ENCODE measurements at places on chromosomes 4 and X. TPM values are rescaled to one million over a fixed set of nuclear protein-coding genes. Genes with fewer than 3 reads are reported as not detected.

- no peaks in the 10 kb centered on the region for H3K4me1 ChIP-seq
- H3K36me3 ChIP-seq = no peaks in the 10 kb centered on the region
- DNase-seq = no peak
- no peak overlapping the region for H3K4me3 ChIP-seq
- H3K27me3 ChIP-seq = no peaks in the 10 kb centered on the region
- H3K27ac ChIP-seq = no peak overlapping the region
Observed at GRCh38 chr4:8083086-8083825, 75.4 kb downstream of the ABLIM2 start.

GRCh38 chr4:93781198-93781597 is 47.4 kb upstream of the ATOH1 start:
- DNase-seq = no peak
- H3K4me3 ChIP-seq = no peak overlapping the region
- H3K27ac ChIP-seq = no peak overlapping the region
- H3K36me3 ChIP-seq = no peaks in the 10 kb centered on the region
- H3K4me1 ChIP-seq = no peaks in the 10 kb centered on the region

DNA sequence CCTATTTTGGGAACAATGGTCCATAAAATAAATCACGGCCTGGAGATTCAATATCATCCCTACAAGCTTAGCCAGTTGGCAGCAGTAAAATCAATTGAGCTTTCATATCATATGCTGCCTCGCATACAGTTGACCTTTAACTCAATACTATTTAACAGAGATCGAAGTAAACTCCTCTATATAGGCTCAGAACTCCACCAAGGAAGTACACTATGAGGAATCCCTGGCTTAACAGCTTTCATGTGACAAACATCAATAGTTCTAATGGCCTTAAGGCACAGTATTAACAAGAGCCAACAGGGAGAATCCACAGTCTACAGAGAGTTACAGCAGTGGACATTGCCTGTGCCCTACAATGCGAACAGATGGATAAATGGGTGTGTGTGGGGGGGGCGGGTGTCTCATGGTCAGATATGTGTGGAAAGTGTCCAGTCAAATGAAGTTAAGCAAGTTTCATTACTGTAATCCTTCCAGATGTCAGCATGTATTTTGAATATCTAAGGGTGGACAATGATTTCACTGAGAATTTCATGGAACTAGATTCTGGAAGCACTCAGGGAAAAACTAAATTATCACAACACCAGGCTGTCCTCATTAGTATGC is 98.2 kb upstream of the FAM9B start:
- H3K4me1 ChIP-seq = peaks cover 12% of the 10 kb centered on the region
- no peak overlapping the region for H3K27ac ChIP-seq
- no peak overlapping the region for H3K4me3 ChIP-seq
- no peaks in the 10 kb centered on the region for H3K27me3 ChIP-seq
- no peak for DNase-seq
- H3K36me3 ChIP-seq = peaks cover 3% of the 10 kb centered on the region

GRCh38 chrX:50905334-50905733 is 5.2 kb upstream of the BMP15 start:
- no peaks in the 10 kb centered on the region for H3K36me3 ChIP-seq
- H3K27ac ChIP-seq = no peak overlapping the region
- H3K27me3 ChIP-seq = no peaks in the 10 kb centered on the region

DNA sequence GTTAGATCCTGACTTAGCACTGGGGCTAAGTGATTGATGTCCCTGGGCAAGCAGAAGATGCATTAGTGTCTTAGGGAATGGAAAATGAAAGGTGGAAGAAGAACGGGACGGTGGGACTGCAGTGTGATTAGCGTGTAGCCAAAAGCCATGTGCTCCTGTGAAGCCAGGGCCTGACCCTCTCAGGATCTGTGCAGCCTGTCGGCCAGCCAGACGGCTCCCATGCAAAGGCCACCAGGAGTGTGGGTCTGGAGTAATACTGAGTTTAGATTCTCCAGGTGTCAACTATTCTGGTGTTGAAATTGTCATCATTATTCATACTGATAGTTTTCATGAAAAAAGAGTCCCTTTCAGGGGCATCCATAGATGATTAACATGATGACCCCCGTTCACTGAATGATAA is 32.0 kb downstream of the REELD1 start:
- H3K36me3 ChIP-seq = peaks cover 2% of the 10 kb centered on the region
- no peak for DNase-seq
- H3K27ac ChIP-seq = no peak overlapping the region
- H3K4me3 ChIP-seq = no peak overlapping the region

- H3K4me3 ChIP-seq = no peak overlapping the region
- no peak for DNase-seq
- no peaks in the 10 kb centered on the region for H3K27me3 ChIP-seq
- no peaks in the 10 kb centered on the region for H3K4me1 ChIP-seq
- H3K36me3 ChIP-seq = no peaks in the 10 kb centered on the region
Observed at GRCh38 chr4:56086561-56086960, 137.8 kb downstream of the CEP135 start.

- H3K36me3 ChIP-seq = no peaks in the 10 kb centered on the region
- DNase-seq = no peak
- H3K4me3 ChIP-seq = no peak overlapping the region
Observed at GRCh38 chr4:154366956-154367355, 124.6 kb downstream of the DCHS2 start.

- H3K4me1 ChIP-seq = peaks cover 10% of the 10 kb centered on the region
- H3K27ac ChIP-seq = no peak overlapping the region
- no peaks in the 10 kb centered on the region for H3K36me3 ChIP-seq
- peaks cover 60% of the 10 kb centered on the region for H3K27me3 ChIP-seq
- DNase-seq = no peak
Observed at GRCh38 chrX:10160211-10160610, 3.4 kb downstream of the CLCN4 start.

DNA sequence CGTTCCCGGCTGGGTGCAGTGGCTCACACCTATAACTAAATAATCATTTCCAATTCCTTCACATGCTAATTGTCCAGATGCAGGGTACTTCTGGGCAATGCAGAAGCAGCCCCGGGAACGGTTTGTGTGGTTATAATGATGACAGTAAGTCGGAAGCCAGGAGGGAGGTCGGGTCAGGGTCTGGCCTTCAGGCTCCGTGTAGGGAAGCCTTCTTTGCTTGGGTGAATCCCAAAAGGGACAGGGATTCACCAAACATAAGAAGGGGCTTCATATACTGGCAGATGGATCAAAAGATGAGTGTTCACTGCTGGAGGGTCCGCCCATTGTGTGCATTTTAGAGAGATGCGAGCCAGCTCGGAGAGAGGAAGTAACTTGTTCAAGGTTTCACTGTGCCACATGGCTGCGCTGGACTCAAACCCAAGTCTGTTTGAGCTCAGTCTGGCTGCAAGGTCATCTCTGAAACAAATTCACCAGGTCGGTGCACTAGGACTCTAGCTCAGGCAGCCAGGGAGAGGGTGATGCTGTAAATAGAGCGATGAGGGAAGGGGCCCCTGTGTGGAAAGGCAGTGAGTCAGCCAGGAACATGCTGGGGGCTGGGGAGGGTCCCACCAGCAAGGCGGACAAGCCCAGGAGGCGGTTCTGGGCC is 4.8 kb upstream of the KIAA0232 start:
- no peaks in the 10 kb centered on the region for H3K27me3 ChIP-seq
- peak; percentile 23 for DNase-seq
- H3K4me1 ChIP-seq = peaks cover 60% of the 10 kb centered on the region
- H3K36me3 ChIP-seq = no peaks in the 10 kb centered on the region
- peak overlapping the region; percentile 72 for H3K4me3 ChIP-seq

DNA sequence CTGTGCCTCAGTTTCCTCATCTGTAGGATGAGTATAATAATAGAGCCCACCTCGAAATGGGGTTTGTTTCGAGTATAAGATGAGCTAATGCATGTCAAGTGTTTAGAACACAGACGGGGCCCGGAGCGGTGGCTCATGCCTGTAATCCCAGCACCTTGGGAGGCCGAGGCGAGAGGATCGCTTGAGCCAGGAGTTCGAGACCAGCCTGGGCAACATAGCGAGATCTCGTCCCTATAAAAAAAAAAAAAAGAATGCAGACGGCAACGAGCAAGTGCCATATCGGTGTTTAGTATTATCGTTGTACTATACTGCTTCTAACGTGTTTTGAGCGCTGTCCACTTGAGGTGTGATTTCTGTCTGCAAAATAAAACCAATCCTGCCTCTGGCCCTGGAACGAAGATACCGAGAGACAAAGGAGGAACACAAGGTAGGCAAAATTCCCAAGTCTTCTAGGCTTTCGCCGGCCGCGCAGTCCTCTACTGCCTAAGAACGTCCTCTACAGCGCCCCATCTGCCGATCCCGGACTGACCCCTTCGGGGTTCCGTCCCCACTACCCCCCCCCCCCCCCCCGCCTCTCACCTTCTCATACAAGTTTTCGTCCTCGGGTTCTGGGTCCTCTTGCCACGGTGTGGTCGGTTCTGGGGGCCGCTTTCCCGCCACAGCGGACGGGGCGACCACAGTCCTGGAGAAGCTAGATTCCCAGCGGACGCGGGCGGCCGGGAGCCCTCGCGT is 442 bp downstream of the NDUFB11 start:
- H3K36me3 ChIP-seq = peaks cover 47% of the 10 kb centered on the region
- H3K4me3 ChIP-seq = peak overlapping the region; percentile 97
- peaks cover 19% of the 10 kb centered on the region for H3K4me1 ChIP-seq
- DNase-seq = no peak
- no peaks in the 10 kb centered on the region for H3K27me3 ChIP-seq

GRCh38 chrX:113510586-113510985 is 670.0 kb upstream of the AMOT start:
- no peak overlapping the region for H3K4me3 ChIP-seq
- no peaks in the 10 kb centered on the region for H3K27me3 ChIP-seq
- H3K4me1 ChIP-seq = no peaks in the 10 kb centered on the region
- no peaks in the 10 kb centered on the region for H3K36me3 ChIP-seq
- no peak for DNase-seq

DNA sequence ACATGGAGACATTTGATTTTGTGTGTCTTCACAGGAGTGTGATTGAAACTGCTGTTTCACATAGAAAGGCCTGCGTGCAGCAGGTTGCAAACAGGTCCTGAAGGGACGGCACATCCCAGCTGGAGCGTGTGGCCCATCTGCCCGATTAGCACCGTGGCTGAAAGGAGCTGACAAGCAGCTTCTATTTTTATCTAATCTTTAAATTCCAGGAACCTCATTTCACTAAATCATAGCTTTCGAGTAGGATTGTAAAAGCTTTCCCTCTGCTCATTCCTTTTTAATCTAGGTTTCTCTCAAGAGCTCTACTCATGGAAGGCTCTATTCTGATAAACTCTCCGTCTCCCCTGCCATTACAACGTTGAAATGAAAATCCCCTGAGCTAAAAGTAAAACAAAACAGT is 106.8 kb downstream of the FSTL5 start:
- H3K27me3 ChIP-seq = no peaks in the 10 kb centered on the region
- no peaks in the 10 kb centered on the region for H3K36me3 ChIP-seq
- H3K4me3 ChIP-seq = no peak overlapping the region
- H3K4me1 ChIP-seq = no peaks in the 10 kb centered on the region

DNA sequence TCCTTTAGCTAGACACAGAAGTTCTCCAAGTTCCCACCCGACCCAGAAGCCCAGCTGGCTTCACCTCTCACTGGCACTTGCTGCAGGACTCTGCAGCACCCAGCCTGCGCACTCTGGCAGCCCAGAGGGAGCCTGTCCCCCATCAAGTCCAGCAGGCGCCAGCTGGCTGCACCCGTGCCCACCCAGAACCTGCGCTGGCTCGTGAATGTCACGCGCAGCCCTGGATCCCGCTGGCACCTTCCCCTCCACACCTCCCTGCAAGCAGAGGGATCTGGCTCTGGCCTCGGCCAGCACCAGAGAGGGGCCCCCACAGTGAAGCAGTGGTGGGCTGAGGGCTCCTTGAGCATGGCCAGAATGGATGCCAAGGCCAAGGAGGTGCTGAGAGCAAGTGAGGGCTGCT is 187.6 kb upstream of the HAND2 start:
- no peaks in the 10 kb centered on the region for H3K4me1 ChIP-seq
- H3K36me3 ChIP-seq = no peaks in the 10 kb centered on the region
- H3K27me3 ChIP-seq = no peaks in the 10 kb centered on the region
- H3K4me3 ChIP-seq = no peak overlapping the region
- DNase-seq = no peak

DNA sequence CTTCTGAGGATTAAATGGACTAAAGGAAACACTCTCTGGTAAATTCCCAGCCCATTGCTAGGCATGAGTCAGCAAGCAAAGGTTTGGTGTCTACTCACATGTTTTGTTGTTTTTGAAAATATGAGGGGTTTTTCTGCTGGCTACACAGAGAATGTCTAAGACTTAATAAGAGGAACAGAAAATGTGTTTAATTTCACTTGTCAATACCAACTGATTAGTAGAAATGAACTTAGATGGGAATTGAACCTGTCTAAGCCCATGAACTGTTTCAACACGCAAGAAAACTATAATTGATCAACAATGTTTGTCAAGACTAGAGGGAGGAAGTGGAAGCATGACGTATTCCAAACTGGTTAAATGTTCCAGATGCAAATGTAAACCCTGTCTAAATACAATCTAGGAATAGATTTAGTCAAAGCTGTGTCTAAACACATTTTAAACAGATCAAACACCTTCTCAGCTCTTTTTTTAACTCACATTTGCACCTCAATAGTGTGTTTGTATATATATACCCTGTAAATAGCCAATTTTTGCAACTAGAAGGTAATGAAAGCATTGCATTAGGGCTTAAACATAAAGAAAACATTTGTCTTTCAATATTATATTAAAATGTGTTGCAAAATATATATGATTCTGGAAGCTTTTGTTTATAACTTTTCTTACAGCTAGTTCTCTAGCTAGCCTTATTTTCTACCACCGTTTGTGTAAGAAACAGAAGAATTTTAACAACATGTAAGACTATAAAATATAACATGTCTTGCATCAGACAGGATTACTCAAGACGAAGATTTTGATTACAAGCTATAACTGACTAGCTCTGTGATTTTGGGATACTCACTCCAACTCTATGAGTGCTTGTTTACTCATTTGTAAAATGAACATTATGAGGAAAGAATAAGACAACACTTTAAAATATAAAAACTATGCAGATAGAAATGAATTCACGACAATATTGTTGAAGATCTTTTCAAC is 607.8 kb downstream of the FSTL5 start:
- DNase-seq = no peak
- no peaks in the 10 kb centered on the region for H3K36me3 ChIP-seq
- H3K27me3 ChIP-seq = no peaks in the 10 kb centered on the region
- H3K4me1 ChIP-seq = no peaks in the 10 kb centered on the region
- H3K27ac ChIP-seq = no peak overlapping the region

GRCh38 chrX:63746278-63746677 is 38.7 kb downstream of the ARHGEF9 start:
- H3K27ac ChIP-seq = peak overlapping the region; percentile 88
- no peaks in the 10 kb centered on the region for H3K27me3 ChIP-seq
- no peak overlapping the region for H3K4me3 ChIP-seq
- peaks cover 31% of the 10 kb centered on the region for H3K4me1 ChIP-seq
- H3K36me3 ChIP-seq = peaks cover 9% of the 10 kb centered on the region

GRCh38 chr4:159871141-159871540 is 768.3 kb downstream of the RAPGEF2 start:
- H3K36me3 ChIP-seq = no peaks in the 10 kb centered on the region
- no peaks in the 10 kb centered on the region for H3K27me3 ChIP-seq
- no peaks in the 10 kb centered on the region for H3K4me1 ChIP-seq
- H3K4me3 ChIP-seq = no peak overlapping the region
- H3K27ac ChIP-seq = no peak overlapping the region
- no peak for DNase-seq

DUSP9 gene
- 0.08 TPM for total RNA-seq

MAGEA2B gene
- total RNA-seq = not detected

CDKL5 gene
- 1.3 TPM for total RNA-seq

XG gene
- total RNA-seq = not detected

CASP6 gene
- total RNA-seq = 23.5 TPM
